ENCODE measurements at places on chromosomes 6 and 20. TPM values are rescaled to one million over a fixed set of nuclear protein-coding genes. Genes with fewer than 3 reads are reported as not detected.

The PRSS16 gene
- total RNA-seq = 12.2 TPM

The TRIM40 gene
- total RNA-seq = not detected

The PSMG4 gene
- total RNA-seq = 26.4 TPM

The PPP1R16B gene
- total RNA-seq = not detected

The DUSP15 gene
- total RNA-seq = not detected

The RSPO3 gene
- not detected for total RNA-seq

The PNLDC1 gene
- not detected for total RNA-seq

The PPP1R14C gene
- total RNA-seq = 38.1 TPM

The OR2B6 gene
- not detected for total RNA-seq

The FKBP1C gene
- total RNA-seq = 0.39 TPM

The BTBD9 gene
- 4.6 TPM for total RNA-seq

The BMP7 gene
- not detected for total RNA-seq

Data from hair follicular keratinocyte (primary cell).